ENCODE measurements at places on chromosomes 4 and X.

DNA sequence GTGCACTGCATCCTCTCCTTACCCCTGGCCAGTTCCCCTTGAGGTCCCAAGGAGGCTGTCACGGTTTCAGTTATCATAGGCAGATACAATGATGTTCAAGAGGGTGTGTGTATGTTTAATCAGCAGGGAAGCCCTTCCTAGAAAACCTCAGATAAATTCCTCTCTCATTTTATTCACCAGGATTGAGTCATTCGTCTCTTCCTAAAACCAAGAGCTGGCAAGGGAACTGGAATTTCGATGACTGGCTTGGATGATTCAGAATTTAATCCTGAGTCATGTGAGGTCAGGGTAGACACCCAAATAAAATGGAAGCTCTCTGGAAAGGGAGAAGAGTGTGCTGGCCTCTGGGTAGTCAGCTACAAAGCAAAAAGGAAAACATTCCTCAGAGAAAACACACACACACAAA is 106.2 kb upstream of the RAPGEF2 start:
- no peak for DNase-seq

GRCh38 chr4:76703676-76704075 is 194.3 kb downstream of the SOWAHB start:
- no peak for DNase-seq

DNA sequence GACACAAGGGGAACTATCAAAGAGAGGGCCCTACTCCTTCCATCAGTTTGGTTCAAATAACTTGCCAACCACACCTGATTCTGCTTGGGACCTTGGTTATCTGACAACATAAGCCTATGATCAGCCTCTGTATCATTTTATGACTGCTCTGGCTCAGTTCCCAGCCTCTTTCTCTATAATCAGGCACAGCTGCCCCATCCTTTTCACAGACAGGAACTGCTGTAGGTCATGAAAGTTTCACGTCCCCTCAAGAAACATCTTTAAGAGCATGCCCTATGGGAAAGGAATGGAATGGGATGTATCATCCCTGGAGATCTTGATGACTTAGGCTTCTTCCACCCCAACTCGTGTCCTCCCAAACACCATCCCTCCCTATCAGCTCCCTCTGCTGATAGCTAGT is 243.4 kb downstream of the AR start:
- no peak for DNase-seq

DNA sequence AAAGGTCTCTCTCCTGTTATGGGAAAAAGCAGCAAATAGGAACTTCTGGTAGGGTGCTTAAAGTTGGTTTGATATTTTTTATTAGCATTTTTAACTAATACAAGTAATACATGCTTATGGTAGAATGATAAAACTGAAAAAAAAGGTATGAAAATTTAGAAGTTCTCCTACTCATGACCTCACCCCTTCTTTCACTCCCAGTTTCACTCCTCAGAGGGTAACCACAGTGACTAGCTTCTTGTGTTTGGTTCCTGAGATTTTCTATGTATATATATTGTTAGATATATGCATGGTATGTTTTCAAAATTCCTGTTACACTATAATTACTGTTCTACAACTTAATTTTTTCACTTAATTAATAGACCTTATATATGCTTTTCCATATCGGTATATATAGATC is 66.5 kb downstream of the AR start:
- no peak for DNase-seq

DNA sequence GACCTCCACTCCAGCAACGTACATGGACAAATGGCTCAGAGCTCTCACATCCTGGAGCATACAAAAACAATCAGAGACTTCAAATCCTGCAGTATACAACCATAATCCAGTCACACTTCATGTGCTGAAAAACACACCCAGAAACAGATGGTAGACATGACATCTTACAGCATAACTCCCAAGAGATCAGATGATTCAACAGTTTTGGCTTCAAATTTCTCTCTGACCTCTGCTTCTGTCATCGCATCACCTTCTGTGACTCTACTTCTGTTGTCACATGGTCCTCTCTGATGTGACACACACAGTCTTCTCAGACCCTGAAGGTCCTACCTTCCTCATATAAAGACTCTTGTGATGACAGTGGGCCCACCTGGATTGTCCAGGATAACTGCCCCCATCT is 18.5 kb downstream of the SUV39H1 start:
- no peak for DNase-seq

GRCh38 chrX:31092476-31092875 is 20.6 kb upstream of the FTHL17 start:
- no peak for DNase-seq

DNA sequence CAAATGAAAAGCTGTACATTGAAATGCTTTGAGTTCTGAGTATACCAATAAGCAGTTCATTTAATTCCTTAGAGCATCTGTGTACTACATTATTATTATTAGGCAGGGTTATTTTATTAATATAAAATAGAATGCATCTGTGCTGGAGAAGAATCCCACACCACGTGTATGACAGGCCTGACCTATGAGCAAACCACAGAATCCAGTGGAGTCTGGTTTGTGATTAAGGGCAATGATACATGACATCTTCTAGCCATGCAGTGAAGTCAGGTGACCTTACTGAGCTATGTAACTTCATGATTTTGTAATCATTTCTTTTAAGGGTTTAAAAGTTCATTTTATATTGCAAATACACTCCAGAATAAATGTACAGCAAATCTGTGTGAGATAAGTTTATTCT is 1165.0 kb upstream of the TENM3 start:
- no peak for DNase-seq

Data from bone marrow (tissue), 2 donors.